ENCODE measurements at places on chromosomes 13 and 19.

GRCh38 chr13:113488283-113488682 lies 2.2 kb downstream of the DCUN1D2 start:
- no peak for DNase-seq

- no peak for DNase-seq
Observed at GRCh38 chr13:110574161-110574560, 12.6 kb upstream of the RAB20 start.

GRCh38 chr19:52993342-52994178 lies 20.2 kb upstream of the ERVV-1 start:
- DNase-seq = peak; percentile 83

DNA sequence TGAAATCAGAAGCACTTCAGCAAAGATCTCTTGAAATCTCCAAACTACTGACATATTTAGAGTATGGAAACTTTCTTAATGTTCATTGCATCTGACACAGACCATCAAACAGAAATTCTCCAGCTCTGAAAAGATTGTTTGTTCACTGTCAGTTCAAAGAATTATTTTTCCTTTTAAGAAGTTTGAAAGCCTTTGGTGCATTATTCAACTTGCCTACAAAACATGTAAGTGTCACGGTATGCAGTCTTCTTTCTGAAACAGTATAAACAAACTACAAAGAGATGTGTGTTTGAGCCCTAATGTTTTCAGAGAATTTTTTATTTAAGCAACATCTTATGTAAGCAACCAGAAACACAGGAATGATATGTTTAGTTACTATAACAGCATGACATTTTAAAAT lies 125.4 kb downstream of the FGF14 start:
- no peak for DNase-seq

DNA sequence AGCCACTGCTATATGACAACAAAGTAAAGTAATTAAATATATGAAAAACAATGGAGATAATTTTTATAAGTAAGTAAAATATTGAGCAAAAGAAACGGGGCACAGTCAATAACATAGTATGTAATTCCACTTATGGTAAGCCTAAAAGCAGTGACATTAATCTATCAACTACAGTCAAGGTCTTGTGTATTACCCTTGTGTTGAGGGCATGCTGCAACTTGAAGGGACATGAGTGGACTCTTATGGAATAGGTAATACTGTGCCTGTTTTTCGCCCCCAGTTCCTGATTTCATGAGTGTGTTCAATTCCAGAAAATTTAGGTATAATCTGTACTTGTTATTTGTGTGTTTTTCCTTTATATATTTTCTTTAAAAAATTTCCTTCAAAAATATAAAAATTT lies 201.3 kb upstream of the SLITRK6 start:
- no peak for DNase-seq

- no peak for DNase-seq
Observed at GRCh38 chr19:16425019-16425418, 46.8 kb downstream of the EPS15L1 start.

Measured in CD4-positive, alpha-beta memory T cell (primary cell).